ENCODE measurements at places on chromosomes 7 and 10.

DNA sequence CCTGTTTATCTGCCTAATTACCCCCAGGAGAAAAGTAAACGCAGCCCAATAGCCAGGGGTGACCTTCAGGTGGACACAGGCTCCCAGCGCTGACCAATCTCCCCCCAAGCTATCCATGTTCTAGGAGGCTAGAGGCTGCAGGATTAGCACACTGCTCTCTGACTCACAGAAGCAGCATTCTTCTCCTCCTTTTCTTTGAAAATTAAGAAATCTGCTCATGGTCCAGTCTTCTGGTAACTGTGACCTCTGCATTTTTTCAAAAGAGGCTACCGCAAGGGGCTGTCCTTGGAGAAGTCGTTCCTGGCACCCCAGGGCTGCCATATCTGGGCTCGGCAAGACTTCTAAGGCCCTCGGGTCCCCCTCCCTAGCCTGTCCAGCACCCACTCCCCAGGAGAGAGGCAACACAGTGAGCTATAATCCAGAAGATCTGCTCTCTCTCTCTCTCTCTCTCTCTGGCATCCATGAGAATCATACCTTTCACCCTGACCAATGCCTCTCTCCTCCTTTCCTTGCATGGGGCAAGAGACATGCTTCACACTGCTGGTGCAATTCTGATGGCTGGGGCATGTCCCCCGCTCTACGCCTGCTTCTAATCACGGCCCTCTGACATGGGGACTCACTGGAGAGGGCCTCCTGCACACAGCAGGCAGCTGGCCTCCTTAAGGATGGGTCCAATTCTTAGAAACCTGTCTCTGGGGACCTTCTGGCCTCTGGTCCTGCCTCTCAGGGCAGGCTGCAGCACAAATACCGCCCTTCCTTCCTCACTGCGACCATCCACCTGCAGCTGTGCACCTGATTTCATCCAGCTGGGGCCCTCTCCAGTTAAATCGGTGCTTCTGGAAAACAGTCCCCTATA is 27.3 kb downstream of the ANXA11 start:
- peak; percentile 52 for DNase-seq

DNA sequence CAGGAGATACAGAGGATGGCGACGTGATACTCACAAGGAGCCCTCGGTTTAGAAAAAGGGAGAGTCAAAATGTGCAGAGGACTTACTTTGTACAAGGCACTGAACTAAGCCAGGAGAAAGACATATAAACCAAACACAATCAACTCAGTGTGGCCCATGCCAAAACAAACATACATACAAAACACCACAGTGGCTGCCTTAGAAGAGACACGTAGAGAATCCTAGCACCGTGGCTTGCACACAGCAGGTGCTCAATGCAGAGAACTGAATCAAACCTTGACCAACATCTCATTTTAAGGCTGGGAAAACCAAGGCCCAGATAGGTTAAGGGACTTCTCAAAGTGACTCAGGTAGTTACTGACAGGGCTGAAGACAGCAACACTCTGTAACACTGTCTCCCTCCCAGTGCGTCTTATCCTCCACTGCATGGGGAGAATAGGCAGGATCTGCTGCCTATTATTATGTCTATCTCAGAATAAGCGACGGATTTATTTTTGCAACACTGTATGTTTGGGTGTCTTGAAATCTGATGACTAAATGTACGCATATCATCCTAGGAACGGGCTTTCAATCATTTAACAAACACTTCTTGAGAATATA is 11.0 kb downstream of the SORBS1 start:
- no peak for DNase-seq

GRCh38 chr10:44380829-44381600 is 3.9 kb downstream of the CXCL12 start:
- no peak for DNase-seq

DNA sequence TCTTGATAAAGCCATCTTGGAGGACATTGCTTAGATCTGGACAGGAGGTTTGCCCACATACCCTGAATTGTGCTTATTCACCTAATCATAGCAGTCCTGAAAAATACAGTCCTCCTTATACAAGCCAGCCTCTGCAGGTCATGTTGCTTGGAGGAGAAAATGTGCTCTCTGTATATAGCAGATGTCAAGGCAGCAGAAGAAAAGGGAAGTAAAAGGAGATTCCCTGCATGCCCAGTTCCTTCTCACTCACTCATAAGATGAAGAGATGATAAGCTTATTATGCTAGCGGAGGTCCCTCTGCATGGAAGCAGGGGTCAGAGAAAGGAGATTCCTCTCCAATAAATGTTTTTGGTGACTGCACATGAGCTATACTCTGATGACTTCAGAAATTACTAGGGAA is 458.8 kb upstream of the ZMIZ1 start:
- DNase-seq, result no peak
